NCI-H2107 (cell line): ENCODE measurements at places on chromosomes 1 and 21.

- no peak for DNase-seq
Measured at GRCh38 chr1:175480343-175480822, 263.0 kb downstream of the TNR start.

GRCh38 chr1:52059321-52059720 is 3.2 kb downstream of the BTF3L4 start:
- DNase-seq, result no peak

GRCh38 chr1:2380816-2381591 is 10.3 kb downstream of the MORN1 start:
- no peak for DNase-seq

DNA sequence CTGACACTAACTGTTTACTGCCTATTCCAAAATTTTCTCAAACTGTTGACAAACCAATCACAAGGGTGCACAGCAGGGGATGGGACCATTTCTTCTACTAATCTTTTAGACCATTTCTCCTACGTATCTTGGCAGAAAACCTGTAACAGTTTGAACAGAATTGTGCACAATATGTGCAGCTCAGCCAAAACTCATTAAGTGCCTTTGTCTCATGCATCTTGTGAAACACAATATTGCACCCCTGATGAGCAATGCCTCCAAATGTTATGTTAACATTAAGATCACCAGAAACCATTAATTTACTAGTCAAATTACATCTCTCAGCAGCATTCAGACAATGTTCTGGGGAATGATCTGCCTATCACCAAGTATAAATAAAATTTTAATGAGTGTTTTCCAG is 247.5 kb downstream of the NRIP1 start:
- DNase-seq, result no peak

DNA sequence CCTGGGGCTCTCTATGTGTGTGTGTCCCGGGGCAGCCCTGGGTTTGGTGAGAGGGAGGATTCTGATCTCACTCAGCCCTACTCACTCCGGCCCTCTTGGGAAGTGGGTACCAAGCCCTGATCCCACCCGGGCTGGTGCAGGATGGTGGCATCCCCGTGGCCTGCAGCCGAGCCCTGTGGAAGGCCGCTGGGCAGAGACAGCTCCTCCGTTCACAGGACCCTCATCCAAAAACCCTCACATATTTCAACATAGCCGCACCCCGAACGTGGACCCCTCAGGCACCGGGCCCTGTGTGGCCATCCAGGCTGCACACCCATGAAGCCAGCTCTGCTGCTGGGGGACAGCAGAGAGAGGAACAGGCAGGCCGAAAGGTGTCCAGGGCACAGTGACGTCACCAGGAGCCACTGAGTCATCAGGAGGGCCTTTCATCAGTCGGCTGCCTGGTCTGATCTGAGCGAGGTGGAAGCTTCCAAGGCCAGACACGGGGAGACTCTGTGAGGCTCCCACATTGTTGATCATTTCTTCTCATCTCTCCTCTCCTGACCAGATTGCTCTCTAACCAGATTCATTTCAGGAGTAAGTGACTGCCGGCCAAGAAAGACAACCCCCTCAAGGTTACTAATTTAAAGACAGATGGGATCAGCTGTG is 16.2 kb upstream of the GPR157 start:
- no peak for DNase-seq

- DNase-seq, result no peak
Measured at GRCh38 chr1:219514728-219515127, 98.2 kb downstream of the ZC3H11B start.

DNA sequence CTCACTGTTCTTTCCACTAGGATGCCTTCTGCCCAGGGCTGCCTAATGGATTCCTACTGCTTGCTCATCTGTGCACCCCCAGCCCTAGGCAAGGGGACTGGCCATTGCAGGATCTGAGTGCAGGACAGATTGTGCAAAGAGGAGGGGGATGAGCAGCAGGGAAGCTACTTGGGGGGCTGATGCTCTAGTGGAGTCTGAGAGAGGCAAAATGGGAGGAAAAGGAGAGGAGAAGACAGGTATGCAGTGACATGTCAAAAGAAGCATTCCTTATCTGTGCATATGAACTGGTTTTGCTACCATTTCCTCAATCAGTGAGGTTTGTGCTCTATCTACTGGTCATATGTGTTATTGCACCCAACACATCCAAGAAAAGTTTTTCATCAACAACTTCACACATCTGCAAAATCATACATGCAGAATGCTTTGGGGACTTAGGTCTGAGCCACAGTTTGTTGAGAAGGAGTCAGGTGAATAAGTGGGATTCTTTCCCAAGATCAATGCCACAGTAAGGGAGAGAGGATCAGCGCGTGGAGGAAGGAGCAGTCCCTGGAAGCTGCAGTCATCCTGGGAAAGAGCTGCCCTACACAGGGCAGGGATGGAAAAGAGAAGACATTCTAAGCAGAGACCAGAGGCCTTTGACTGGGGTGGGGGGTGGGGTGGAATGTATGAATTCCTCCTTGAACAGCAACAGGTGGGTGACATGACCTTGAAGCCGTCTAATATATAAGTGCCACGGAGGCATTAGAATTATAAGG is 14.4 kb downstream of the SLC5A9 start:
- no peak for DNase-seq

- no peak for DNase-seq
Measured at GRCh38 chr1:84959294-84959693, 37.6 kb downstream of the MCOLN2 start.
